Stimulated activated CD4-positive, alpha-beta T cell treated with anti-CD3 and anti-CD28 coated beads, Interleukin-1b, Interleukin-23, amount 100 ng/mL, for 1 hour (primary cell): ENCODE measurements at places on chromosomes 7 and 10.

- DNase-seq = no peak
These were observed 7.9 kb downstream of the FAM13C start for GRCh38 chr10:59354434-59354833.

DNA sequence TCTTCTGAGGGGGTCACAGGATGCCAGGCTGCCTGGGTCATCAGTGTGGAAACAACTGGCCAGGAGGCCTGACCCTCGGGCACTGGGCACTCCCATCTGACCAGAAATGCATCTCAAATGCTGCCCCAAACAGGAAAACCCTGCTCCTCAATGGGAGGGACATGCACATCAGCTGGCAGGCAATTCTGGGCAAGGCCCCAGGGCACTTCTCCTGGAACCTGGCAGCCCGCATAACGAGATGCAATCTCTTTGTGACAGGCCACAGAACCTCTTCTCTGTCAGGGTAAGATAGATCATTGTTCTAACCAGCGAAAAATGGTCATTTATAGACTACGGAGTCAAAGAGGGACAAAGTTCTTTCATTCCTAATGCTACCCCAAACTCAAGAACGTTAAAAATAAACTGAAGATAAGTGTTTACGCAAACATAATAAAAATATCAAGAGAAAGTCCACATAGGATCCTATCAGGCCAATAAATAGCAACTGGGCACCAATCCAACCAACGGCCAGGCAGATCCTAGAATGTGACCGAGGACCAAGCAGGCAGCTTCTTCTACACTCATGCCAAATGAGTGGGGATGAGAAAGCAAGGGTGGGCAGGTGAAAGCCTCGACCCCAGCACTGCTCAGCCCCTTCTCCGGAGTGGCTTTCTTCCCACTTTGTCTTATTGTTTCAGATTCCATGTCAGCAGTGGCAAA lies 212.3 kb downstream of the TCERG1L start:
- no peak for DNase-seq

DNA sequence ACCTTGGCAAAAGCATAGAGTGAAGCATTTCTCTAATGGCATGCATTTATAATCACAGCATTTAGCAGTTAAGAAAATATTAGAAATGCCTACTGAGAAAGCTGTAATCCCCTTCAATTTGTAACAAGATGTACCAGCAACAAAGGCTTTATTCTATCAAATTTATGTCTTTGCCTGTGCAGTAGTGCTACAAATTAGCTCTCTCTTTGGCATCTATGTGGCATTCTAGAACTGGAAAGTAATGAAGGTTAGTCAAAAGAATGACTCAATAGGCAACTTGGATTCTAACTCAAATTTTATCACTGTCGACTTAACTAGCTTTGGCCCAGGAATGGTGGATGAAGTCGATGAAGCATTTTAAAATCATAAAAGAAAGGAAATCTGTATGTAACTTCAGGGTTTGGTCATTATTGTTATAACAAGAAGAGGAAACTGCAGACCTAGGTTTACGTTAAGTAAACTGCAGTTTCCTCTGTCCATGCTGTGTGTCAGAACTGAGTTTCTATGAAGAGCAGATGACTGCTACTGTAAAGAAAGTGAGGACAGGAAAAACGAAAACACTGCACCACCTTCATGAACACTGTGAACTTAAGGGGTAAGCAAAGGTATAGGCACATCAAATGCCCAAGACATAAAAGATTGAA lies 140.0 kb downstream of the RAPGEF5 start:
- no peak for DNase-seq

DNA sequence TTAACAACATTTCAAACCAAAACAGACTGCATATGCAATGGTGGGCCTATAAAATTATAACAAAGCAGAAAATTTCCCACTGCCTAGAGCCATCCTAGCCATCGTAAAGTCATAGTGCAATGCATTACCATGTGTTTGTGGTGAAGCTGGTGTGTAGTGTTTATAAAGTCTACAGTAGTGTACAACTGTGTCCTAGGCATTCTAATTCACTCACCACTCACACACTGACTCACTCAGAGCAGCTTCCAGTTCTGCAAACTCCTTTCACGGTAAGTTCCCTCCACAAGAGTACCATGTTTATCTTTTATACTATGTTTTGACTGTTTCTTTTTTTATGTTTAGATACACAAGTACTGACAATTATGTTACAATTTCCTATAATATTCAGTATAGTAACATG lies 1104.1 kb upstream of the PHF14 start:
- DNase-seq = no peak

GRCh38 chr10:133245439-133246235 lies 8.0 kb downstream of the VENTX start:
- DNase-seq = no peak

DNA sequence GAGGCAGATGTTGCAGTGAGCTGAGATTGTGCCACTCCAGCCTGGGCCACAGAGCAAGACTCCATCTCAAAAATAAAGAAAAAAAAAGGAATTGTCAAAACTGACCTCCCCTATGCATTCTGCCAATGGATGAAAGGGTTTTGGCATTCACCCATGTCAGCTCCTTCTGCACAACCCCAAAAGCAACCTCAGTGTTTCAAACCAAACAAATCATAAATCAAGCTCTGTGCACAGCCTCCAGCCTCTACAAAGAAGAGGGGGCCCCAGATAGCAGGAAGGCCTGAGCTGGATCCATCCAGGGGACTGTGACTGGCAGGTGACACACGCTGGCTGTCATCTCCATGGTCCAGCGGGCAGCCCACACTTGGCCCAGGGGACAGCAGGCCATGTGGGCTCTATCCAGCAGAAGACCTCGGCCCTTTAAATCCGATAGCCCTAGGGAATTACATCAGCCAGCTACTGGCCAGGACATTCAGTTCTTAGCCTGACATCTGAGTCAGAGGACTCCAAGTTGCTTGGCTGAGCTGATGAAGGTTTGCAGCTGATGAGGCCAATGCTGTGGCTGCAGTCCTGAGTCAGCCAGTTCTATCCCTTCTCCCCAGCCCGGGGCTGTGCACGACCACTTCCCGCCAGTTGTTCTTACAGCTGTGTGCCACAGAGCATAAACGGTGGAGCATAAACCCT lies 52.0 kb upstream of the FIGNL1 start:
- DNase-seq = no peak

DNA sequence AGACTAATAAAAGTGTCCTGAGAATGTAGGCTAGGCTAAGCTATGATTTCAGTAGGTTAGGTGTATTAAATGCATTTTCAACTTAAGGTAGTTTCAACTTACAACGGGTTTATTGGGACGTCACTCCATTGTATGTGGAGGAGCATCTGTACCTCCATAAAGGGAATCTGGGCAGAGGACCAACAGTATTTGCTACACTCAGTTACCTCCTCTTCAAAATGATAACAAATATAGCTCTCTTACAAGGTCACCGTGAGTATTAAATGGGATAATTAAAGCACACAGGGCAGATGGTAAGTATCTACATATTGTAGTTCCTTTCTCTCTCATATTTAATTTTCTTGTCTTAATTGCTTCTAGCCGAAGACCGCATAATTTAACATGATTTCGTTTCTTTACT lies 59.0 kb upstream of the FGL2 start:
- no peak for DNase-seq

DNA sequence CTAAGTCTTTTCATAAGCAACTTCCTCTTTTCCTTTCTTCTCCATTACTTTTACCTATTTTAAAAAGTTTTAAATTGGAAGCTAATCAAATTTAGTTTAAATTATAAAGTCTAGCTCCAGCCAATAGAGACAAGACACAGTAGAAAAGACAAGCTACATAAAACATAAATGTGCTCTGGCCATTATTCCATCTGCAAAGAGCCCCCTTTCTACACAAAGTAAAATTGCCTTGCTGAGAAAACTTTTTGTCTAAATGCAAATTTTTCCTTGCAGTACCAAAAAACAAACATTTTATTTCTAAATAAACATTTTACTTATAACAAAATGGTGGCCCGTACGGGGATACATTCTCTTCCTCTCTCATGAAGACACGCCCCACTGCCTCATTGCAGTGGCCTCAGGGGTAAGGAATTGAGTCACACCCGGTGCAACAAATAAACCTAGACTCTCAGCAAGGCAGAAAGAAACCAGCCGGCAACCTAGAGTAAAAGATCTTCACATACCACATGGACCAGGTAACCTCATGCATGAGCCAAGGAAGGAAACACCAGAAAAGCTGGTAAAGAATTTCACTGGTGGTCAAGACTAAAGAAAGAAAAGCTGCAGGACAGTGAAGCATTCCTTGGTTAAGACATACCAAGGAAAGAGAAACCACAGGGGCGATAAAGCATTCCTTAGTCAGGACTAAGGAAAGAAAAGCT lies 71.6 kb upstream of the ZNF746 start:
- no peak for DNase-seq

GRCh38 chr7:132469681-132470080 lies 106.6 kb downstream of the PLXNA4 start:
- DNase-seq = no peak

DNA sequence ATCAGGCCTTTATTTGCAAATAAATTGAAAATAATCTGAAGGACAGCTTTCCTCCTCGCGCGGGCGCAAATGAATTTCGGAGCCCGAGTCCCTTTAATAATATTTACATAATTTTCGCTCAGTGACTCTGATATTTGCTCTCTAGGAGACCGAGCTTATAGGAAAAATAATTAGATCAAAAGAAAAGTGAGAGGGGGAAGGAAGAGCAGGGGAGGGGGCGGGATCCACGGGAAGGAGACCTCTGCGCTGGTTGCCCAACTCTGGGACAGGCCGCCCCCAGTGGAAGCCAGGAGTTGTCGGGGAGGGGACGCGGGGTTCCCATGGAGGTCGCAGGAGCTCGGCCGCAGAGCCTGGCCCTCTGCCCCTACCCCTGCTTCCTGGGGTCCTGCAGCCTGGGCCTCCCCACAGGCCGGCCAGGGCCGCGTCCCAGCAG lies 5.8 kb downstream of the UNCX start:
- DNase-seq = no peak

DNA sequence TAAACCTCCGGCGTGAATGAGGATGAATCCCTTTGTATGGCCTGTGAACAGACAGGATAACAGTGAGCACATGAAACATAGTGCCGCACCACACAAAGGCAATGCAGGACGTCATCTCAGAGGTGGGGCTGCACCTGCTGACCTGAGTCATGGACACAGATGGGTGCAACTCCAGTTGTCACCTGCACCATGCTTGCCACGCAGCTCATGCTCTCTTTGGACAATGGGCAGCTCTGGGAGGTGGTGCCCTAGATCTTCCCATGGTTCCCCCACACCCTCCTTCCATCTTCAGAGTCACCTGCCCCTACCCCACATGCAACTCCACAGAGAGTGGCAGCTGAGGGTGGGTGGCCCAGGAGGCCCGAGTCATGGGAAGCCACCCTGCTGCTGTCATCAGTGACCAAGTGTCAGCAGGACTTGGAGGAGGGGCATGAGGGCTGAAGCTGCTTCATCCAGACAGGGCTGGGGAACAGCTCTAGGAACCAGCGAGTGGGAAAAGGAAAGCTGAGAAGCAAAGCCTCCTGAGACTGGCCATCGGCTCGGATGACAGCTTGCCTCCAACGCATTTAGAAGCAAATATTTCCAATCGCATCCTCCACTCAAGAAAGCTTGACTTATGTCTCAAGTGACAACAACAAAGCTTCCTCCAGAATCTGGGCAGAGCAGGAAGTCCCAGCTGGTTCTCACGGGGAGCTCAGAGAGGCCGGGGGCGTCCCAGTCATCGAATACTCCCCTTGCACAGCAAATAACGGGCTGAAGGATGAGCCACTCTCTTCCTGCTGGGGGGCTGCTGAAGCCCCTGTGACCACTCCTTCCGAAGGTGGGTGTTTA lies 27.1 kb downstream of the VIPR2 start:
- DNase-seq = no peak

- no peak for DNase-seq
These were observed 7.7 kb upstream of the SCART1 start for GRCh38 chr10:133445751-133446708.

GRCh38 chr10:86446987-86447386 lies 74.6 kb downstream of the WAPL start:
- DNase-seq = no peak

DNA sequence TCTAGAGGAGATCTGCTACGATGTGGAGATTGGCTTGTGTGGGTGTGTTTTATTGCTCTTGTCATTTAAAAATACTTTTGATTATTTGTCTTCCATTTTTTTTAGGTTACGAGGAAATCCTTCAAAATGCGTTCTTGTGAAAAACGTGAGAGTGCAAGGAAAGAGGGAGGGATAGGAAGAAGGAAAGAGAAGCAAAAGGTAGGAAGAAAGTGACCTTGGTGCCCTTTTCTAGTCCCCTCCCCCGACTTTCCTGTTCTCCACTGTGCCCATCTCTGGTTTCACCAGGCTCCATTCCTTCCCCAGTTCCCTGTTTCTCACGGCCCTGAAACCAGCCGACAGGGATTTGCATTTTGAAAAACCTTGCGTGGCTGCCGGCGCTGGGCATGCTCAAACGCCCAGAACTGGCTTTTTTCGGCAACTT lies 506 bp upstream of the GNAI1 start:
- DNase-seq = no peak

DNA sequence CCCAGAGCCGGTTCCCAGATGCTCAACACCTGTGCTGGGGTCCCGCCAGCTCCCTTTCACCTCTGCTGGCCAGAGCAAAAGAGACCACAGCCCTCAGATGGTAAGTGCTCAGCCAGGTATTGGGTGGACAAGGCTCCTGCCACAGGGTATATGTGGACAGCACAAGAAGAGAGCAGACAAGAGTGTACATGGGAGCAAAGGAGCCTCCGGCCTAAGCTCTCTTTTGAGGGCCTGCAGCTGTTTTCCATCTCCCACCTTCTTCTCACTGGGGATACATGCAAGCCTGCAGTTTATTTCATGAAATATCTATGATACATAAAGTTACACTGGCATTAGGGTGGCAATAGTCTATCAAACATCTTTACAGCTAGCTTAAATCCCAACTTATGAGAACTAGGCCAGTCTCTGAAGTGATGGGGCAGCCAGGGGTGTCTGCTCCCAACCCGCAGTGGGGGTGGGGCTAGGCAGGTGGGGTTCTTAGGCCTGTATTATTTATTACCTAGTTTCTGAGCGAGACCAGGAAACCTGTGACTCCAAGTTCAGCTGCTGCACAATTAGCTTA lies 50.4 kb upstream of the DDC start:
- no peak for DNase-seq

DNA sequence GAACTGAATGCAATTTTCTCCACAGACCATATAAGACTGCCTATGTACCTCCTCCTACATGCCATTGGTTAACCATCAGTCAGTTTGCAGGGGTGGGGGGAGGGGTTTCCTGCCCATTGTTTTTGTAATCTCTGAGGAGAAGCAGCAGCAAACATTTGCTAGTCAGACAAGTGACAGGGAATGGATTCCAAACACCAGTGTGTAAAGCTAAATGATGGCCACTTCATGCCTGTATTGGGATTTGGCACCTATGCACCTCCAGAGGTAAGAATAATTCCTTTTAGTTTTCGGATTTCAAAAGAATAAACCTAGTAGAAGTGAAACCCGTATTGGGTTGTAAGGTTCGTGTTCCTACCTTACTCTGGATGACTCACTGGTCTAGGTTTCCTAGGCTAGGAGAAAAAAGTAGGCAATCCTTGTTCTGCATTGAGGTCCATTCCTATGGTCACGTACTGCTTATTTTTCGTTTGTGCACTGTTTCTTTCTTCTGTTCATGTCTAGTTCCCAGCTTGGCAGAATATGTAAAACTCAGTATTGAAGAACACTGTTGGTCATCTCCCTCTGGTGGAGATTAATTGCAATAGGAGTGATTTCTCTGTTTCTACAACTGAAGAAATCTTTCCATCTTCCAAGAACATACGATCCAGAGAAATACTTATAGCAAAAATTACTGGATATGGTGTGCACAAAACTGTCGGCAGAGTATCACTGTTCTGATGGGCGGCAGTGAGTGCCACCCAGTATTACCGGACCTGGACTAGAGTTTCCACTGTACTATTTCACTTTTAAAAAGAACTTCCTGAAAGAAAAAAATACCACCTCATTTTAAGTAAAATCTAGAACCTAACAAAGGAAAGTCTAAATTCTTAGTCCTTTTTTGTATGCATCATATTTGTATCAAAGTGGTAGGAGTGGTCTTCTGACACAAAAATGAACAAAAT lies at the start of gene AKR1C3:
AKR1C3 (plus strand) TSS at position 150 of the 941 bp plus-strand sequence; CDS start at position 181, 31 bp downstream.
- DNase-seq = no peak
